ENCODE measurements at places on chromosomes 16 and 17.

DNA sequence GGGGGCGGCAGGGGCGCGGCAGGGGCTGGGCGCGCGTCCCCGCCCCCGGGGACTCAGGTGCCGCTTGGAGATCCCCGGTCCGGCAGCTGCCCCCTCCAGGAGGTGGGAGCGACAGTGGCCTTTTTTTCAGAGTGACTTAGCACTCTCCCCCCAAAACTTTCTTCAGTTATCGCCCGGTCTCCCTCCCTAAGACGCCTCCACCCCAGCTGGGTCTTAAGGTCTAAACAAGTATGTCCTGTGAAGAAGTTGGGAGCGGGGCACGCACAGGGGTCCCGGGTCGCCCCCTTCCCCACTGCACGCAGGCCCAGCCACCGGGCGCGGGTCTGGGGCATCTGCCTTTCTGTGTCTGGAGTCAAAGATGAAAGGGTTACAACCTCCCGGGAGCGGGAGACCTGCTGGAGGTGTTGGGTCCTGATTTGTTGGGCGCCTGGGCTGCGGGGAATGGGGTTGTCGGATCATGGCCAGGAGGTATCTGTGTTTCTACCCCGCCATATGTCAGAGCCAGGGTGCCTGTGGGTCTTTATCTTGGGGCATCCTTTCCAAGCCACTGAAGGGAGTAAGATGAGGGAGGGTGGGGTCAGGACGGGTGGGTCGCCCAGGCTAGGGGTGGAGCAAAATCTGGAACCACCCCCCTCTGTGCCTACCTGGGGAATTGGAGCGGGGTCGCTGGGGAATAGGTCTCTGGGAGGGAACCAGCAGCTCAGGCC, 757 bp downstream of the FMNL1 start:
- DNase-seq = peak; percentile 68

DNA sequence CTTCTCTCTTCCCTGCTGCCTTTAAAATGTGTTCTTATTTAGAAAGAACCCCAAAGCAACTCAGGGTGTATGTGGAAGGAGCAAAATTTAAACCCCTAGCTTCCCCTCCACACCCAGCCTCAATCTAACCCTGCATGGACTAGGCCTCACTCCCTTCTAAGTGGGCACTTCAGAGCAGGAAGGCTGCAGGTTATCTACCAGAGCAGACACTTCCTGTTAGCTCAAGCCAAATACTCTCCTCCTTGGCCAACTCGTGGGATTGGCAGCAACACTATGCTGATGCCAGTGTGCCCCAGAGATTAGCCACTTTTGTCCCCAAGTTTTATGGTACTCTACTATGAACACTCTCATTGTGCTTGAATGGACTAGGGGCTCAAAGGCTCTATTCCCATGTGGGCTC, 35.6 kb downstream of the CCDC42 start:
- no peak for DNase-seq

DNA sequence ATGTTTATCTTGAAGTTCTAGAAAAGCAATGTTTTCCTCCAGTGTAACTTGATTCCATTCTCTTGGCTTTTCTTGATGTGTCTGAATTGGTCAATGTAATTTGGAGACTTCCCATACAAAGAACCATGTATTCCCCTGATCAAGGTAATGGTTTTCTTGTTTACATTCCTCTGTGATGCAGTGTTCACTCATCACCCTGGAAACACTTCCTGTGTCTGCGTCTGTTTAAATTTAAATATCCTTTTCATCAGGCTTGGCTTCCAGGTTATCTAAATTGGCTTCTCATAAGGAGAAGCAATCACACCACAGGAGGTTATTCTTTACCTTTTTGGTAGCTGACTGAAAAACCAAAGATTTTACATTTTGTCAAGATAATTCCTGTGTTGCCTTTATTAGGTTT, 237.3 kb upstream of the WSCD1 start:
- peak; percentile 66 for DNase-seq

- peak; percentile 17 for DNase-seq
These were observed 4.3 kb downstream of the UBE2G1 start for GRCh38 chr17:4362141-4362540.

DNA sequence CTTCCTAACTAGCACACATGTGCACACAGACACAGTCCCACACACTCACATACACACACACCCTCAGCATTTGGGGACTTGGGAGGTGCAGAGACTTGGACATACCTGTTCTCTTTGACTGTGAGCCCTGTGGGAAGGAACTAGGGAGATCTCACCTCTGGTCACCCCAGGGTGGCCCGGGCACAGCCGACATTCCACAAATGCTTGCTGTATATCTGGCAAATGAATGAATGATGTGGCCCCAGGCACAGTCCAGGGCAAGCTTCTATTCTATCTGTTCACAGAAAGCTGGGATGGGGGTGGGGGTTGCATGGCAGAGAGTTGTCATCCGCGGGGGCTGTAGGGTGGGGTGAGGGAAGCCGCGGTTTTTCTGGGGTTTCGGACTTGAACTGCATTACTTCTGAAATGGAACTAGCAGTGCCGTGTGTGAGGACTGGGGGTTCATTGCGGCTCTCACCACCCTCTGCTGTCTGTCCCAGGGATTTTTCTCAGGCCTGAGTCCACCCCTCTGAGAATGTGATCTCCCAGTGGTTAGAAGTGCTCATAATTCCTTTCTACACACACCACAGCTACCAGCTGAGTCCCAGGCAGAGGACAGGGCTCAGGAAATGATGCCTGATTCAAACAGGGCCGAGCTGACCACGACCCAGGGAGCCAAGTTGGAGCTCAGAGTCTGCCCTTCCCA, 3.3 kb upstream of the RIPOR1 start:
- peak; percentile 63 for DNase-seq

DNA sequence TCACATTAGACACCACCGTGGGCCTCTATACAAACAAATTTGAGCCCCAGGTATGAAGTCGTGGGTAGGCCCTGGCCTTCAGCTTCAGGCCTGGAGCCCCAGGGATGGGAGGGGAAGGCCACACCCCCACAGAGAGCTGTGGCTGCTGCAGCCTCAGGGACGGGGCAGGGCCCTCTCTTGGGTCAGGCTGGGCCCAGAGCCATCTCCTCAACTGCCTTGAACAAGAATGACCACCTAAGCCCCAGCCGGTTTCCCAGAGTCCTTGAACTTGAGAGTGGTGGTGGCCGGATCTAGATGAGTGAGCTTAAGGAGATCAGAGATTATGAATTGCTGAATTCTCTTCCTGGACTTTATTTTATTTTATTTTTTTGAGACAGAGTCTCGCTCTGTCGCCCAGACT, 18.6 kb downstream of the SCNN1B start:
- no peak for DNase-seq

GRCh38 chr16:11452746-11453389, 107.6 kb downstream of the RMI2 start:
- DNase-seq = no peak

GRCh38 chr16:78395035-78395434, 295.6 kb downstream of the WWOX start:
- DNase-seq = no peak

DNA sequence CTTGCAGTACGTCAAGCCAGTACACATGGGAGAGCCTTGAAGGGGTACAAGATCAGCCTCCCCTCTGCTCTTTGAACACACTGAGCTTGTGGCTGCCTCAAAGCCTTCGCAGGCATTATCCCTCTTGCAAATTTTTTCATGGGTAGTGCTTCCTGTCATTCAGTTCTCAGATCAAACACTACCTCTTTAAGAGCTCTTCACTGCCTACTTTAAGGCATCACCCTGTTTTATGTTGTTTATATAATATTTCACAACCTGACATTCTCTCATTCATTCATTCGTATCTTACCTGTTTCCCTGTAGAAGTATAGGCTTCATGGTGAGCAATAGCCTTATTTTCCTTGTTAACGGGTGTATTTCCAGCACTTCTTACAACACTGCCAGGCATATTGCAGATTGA, 269.1 kb downstream of the CDH13 start:
- DNase-seq = no peak

GRCh38 chr16:50602531-50603205, 54.5 kb downstream of the NKD1 start:
- no peak for DNase-seq

GRCh38 chr16:1225051-1225451, at the start of gene TPSG1:
Gene TPSG1, minus strand, starts transcription at chr16:1225268. Its CDS starts 16 bp downstream, at chr16:1225252.
- no peak for DNase-seq

GRCh38 chr17:55794725-55795482, 44.1 kb downstream of the PCTP start:
- DNase-seq = no peak

DNA sequence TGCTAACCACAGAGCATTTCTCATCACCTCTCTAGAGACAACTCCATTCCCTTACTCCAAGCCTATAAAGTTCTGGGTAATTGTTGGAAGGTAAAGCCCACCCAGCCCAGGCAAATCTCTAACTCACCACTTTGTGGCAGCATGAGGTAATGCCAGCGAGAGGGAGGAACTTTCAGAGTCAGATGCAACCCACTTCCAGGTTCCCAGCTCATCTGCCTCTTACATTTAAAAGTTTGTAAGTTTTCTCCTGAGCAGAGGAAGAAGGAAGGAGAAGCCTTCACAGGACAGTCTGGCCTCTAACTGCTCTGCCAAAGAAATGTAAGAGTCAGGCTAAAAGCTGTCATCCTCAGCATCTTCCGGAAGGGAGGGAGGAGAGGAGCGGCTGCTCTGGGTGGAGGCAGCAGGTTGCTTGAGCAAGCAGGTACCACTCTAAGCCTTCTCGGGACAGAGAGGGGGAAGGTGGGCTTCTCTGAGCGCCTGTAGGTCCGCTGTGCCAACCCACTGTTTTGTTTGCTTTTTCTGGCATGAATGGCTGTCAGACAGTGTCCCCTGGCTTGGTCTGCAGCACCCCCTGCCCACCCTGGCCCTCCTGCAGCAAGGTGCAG, 1.0 kb downstream of the ZNF319 start:
- peak; percentile 58 for DNase-seq

DNA sequence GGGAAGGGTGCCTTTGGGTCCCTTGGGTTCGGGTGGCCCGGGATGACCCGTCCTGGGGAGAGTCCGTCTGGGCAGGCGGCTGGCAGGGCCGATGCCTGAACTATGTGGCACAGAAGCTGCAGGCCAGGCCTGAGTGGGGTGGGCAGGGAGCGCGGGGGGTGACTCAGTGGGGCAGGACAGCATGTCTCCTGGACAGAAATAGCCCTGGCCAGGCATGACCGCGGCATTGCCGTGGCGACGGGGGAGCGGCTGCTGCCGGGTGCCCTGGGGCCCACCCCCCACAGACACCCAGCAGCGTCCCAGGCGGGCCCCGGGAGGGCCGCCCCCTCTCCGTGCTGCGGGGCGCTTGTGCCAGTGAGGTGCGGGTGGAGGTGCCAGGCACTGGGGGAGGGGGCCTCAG, 1.8 kb upstream of the C1QTNF8 start:
- no peak for DNase-seq

All from islet precursor cell (in vitro differentiated cells).